ENCODE measurements at places on chromosomes 7 and 10. TPM values are rescaled to one million over a fixed set of nuclear protein-coding genes. Genes with fewer than 3 reads are reported as not detected.
A peak's percentile ranks its signal among the peaks of the same experiment; 100 is the strongest.

DNA sequence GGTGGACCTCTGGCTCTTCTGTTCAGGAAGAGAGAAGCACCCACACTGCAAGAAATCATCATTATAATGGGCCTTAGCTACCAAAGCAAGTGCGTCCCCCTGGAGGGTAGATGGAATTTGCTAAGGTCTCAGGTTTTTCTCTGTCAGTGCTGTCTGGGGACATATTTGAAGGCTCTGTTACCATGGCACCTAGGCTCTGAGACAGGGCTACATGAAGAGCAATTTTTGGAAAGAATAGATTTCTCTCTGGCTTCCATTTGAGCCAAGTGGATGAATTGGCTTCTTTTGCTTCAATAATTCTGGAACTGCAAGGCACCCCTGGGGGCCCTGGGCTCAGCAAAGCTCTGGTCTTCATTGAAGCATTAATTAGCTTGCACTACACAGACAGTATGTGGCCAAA, 349.1 kb upstream of the GALNT17 start:
- no peak for DNase-seq

DNA sequence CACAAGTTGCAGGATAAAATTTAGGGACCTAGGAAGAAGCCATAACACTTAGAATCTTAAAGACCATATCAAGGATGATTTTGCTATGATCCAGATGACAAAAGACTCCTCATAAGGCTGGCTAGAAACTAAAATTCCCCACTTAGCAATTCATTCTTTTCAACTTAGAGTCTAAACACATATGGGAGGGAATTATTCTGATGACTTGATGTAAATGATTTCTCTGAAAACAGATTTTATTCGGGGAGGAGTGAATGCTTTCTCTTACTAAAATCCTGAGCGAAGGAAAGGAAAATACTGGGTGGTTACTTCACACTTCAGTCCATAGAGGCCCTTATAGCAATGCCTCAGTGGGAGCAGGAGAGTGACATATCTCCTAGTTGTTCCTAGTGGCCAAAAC, 138.7 kb upstream of the SORCS1 start:
- DNase-seq: no peak

DNA sequence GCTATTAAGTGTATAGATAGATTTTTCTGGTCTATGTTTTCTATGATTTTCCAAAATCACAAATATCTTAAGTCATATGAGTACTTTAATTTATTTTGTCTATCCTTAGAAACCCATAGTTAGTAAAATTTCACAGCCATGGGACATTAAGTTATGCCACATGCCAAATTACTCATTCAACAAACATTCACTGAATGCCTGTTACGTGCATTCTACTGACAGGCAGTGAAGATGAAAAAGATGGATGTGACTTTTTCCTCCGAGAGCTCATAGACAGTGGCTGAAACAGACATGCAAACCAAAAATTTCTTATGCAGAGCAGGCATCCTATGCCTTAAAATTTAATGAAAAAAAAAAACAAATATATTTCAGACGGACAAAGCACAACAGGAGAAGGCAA, 84.9 kb downstream of the CHRM2 start:
- DNase-seq: no peak

Gene FBXO24
- 0.40 TPM for total RNA-seq

Gene HSPA12A
- total RNA-seq: 8.1 TPM

- no peak for DNase-seq
These were observed 30.7 kb upstream of the SH2D4B start for GRCh38 chr10:80506836-80507487.

DNA sequence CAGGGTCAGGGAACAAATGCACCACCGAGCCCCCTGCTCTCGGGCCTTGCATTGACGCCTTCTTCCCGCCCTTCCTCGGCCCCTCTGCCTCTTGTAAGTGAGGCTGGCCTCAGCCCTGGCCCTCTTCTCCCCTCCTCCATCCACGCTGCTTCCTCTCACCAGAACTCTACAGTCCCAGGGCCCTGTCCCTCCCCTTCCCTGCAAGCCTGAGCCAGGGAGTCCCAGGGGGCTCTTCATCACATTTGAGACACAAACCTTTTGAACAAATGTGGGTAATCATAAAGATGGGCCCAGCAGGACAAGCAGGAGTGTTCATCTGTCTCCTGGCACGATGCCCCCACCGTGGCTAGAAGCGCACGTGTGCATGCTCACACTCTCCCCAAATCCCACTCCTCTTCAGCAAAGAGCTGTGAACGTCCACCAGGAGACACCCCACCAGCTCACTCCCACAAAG, 57.7 kb downstream of the SLIT1 start:
- peak; percentile 54 for DNase-seq

- DNase-seq: no peak
These were observed 174.4 kb downstream of the CUX1 start for GRCh38 chr7:101991860-101992259.

- DNase-seq: no peak
These were observed 81.5 kb downstream of the ZNF22 start for GRCh38 chr10:45082176-45082575.

Gene CASD1
- 20.7 TPM for total RNA-seq

- DNase-seq: no peak
These were observed 13.4 kb downstream of the BRI3 start for GRCh38 chr7:98294798-98295382.

DNA sequence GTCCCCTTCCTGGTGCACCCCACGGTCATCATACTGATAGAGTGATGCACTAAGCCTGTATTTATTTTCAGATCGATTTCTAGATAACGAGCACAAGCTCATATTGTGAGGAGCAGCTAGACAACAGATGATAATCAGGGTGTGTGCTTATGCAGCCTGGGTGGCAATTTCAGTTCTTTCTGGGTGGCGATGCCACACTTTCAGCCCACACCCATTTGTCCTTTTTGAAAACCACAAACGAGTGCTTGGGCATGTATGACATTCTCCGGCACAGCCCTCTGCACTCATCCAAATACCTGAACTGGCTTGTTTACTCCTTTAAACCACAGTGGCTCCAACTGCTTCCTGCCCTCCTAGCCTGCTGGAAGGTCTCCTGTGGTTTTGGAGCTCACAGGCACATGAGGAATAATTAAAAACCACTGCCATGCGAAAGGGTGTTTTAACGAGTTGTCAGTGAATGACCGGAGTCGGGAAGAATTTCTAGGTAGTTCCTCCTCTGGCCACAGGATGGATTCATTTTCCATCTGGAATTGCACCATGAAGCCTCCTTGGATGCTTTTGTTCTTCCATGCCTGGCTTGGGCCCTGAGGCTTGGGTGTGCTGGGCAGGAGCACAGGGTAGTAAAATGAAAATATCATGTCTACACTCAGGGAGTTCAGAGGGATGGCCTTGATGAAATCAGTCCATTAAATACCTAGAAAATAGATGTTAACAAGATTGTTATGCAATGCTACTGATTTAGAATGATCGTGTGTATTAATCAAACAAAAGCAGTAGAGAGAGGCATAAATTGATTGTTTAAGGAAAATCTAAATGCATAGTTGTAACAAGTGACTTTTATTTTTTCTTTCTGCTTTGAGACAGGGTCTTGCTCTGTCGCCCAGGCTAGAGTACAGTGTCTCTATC, 52.4 kb upstream of the ITGB1 start:
- no peak for DNase-seq

DNA sequence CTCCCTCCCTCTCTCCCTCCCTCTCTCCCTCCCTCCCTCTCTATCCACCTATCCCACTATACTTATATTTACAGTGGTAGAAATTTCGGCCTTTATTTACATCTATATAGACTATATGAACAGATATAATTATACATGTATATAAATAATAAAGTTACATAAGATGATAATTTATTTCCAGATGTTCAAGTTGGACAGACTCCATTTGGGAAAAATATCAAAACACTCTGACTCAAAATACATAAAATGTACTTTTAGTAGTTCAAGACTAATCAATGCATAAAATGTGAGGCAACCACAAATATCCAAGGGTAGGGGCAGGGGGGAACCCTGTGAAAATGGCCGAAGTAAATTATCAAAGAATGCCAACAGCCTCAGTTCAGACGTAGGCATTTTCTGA, 203.0 kb downstream of the FANK1 start:
- DNase-seq: no peak

DNA sequence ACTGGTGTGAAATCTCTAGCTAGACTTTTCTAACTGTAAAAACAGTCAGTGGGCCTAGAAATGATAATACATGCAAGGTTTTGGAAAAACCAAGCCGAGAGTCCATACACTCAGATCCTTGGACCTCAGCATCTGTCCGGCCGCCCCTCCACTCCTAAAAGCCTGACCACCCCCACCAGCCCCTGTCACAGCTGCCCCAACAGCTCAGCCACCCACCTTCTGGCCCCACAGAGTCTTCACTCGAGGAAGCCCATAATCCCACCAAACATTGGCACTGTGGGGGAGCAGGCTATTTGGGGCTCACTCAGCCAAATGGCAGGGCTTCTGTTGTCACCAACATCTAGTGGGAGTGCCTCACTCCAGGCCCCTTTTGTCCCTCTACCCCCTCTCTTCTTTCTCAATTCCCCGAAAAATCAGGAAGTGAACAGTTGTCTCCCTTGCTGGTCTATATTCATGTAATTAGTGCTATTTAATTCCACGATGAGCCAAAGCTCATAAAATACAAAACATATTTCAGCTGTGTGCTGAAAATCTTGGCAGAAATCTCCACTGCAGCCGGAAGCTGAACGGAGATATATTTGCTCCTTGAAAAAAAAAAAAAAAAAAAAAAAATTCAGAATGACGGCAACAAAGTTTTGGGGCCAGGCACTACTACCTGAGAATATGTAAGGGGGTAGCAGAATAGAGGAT, 55.5 kb downstream of the PLXNA4 start:
- DNase-seq: no peak

Gene CLDN4
- total RNA-seq: not detected

Gene CTAGE8
- not detected for total RNA-seq

GRCh38 chr10:113475381-113475807, 77.5 kb upstream of the HABP2 start:
- DNase-seq: no peak

DNA sequence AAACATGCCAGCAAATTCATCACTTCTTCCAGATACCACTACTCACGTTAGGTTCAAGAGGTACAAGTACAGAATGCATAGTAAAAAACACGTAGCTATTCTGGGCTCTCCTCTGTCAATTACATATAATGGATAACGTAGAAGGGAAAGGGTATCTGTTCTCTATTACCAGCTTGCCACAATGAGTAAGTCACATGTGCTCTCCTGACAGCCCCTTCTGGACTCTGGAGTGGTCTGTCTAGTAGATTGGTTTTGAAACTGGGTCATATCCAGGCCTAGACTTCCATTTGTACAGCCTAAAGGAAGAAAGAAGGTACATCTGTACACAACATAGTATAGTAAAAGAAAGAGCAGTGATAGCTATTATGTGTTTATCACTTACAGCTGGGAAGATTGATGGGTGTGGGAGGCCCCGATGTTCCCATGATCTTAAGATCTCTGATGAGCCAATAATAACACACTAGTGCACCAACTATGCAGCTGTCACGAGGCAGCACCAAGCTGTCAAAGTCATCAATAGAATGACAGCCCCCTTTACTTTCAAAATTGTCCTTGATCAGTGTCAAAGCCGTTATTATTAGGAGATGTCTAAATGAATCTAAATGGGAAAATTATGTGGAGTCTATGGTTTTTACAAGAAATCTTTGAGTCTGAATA, 161.9 kb upstream of the AGK start:
- DNase-seq: no peak

DNA sequence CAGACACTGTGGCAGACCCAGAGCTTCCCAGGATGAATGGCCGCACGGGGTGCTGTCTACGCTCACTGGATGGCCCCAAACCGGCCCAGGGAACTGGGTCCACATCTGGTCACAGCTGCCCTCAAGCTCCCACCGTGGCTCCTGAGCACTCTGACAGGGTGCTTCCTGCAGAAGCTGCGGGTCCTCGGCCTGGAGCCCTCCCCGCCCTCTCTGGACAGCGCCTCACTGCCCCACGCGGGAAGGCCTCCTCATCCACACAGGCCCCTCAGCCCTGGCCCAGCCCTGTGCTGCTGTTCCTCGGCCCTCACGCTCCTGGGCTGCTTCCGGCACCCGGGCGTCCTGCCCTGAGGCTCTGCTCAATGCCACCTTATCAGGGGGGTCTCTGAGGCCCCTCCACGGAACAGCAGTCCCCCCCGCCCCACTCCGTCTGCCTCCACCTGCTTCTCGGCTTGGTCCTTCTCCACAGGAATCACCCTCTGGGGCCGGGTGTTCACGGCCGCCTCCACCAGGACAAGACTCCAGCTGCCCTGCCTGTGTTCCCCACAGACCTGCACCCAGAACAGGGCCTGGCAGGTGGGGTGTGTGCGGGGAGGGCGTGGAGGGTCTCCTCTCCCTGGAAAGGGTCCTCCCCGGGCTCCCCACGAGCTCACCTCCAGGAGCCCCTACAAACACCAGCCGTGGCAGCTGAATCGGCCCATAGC, 75.4 kb upstream of the PDGFA start:
- DNase-seq: no peak

Gene GCK
- 3.7 TPM for total RNA-seq

- no peak for DNase-seq
These were observed 166.3 kb downstream of the PTPRN2 start for GRCh38 chr7:158421361-158421760.

DNA sequence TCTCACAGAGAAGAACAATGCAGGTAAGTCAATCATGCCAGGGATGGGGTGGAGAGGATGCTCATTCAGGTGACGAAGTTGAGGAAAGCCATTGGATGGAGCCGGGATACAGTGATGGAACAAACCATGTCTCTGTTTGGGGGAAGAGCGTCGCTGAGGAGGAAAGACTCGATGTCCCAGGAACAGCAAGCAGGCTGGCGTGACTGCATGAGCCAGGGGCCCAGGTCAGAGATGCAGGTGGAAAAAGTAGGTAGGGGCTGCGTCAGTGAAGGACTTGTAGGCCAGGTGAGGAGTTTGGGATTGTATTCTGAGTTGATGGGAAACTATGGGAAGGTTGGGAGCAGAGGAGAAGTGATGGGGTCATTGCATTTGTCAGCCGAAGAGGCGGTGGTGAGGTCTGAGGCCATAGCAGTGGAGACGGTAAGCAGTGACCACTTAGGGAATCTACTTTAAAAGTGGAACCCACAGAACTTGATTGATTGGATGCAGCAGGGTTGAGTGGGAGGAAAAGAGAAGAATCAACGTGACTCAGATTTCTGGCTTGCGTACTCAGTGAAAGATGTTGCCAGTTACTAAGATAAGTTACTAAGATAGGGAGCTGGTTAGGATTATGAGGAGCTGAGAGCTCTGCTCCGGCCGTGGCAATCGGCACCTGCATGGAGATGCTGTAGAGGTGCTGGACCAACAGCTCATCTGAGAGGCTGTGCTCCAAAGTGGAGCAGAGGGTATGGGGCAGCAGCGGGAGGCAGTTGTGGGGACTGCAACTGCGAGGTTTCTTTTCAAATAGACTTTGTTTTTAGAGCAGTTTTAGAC, 12.5 kb upstream of the IL2RA start:
- DNase-seq: no peak

Data from cardiac septum (tissue), 1 donor.